ENCODE measurements at places on chromosomes 12 and 14. TPM values are rescaled to one million over a fixed set of nuclear protein-coding genes. Genes with fewer than 3 reads are reported as not detected.

COQ5 gene
- polyA plus RNA-seq: 21.1 TPM

C3AR1 gene
- polyA plus RNA-seq: 6.9 TPM

TSPAN8 gene
- 18.6 TPM for polyA plus RNA-seq

LTBP2 gene
- polyA plus RNA-seq: 18.2 TPM

HOXC4 gene
- polyA plus RNA-seq: 0.18 TPM

SELPLG gene
- polyA plus RNA-seq: 97.0 TPM

FGF6 gene
- not detected for polyA plus RNA-seq

FAIM2 gene
- polyA plus RNA-seq: 0.46 TPM

DEGS2 gene
- 3.6 TPM for polyA plus RNA-seq

PAPLN gene
- 2.9 TPM for polyA plus RNA-seq

MUCL1 gene
- polyA plus RNA-seq: 2.4 TPM

KRT72 gene
- 0.14 TPM for polyA plus RNA-seq
